ENCODE measurements at places on chromosomes 12 and 14.

DNA sequence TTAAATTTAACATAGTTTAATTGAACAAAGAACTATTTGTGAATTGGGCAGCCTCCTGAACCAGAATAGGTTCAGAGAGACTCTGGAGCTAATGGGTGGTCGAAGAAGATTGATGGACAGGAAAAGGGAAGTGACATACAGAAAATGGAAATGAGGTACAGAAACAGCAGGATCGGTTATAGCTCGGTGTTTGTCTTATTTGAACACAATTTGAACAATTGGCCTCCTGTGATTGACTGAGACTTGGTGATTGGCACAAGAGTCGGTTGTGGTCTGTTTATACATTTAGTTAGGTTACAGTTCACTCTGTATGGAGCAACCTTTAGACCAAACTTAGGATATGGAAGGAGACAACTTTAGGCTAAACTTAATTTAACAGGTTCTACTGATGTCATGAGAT, 18.4 kb upstream of the CFL2 start:
- no peak for DNase-seq

DNA sequence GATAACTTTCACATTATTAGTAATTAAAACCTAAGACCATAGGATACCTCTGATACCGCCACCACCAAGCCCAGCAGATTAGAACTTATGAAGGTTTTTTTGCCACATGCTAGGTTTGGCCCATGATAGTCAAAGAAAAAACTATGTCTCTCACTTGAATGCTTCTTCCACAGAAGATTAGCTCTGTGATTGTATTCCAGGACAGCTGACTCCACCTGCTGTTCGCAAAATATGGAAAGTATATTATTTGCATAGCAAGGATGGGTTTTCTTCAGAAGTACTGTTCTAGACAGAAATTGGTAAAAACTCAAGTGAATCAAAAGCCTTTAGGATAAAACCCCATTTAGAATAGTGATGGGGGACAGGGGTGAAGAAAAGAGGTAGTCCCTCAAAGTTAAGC, 42.2 kb downstream of the PPFIBP1 start:
- DNase-seq, result no peak

DNA sequence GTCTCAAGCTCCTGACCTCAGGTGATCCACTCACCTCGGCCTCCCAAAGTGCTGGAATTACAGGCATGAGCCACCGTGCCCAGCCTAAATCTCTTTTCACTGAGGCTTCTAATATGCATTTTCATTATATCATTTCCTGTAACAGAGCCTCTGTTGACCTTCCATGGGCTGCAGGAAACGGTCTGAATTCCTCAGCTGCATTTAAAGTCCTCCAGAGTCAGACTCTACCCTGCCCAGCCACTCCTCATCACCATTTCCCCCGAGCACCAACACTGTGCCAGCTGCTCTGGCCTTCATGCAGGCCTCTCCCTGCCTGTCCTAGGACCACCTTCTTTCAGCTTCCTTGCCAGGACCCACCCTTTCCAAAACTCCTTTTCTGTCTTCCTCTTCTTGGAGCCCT, 9.8 kb upstream of the NFKBIA start:
- DNase-seq, result no peak

GRCh38 chr12:70196811-70197281, 46.4 kb upstream of the CNOT2 start:
- DNase-seq, result no peak

DNA sequence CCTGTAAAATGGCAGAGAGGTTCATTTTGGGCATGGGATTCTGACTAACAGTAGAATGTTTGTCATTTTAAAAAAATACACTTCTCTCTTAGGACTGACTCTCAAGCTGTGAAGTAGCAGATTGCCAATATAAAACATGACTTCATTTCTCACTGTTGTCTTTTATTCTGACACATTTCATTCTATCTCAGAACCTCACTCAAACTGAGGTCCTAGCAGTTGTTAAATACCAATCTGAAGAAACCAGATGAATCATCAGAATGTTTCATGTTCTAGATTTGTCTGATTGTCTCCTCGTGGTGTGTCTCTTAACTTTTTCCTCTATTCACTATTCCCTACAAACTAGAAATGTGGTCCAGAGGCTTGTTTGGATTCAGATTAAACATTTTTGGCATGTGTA, 276.5 kb upstream of the NPAS3 start:
- no peak for DNase-seq

- DNase-seq, result no peak
These were observed 40.5 kb upstream of the KCNA5 start for GRCh38 chr12:5003025-5003666.

DNA sequence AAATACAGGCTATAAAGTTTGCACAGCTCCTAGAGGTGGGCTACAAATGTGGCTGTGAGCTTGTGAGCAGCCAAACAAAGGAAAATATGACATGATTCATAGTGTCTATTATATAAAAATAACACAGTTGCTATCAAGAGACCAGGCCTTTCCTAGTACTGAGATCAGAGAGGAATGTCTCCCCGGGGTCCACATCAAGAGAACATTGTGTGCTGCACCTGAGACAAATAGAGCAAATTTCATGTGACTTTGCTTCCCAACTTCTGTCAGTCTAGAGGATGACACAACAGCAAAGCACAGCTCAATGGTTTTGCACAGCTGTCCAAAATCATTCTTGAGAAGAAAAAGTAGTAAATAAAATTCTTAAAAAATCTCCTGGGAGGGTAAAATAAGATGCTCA, 297.5 kb upstream of the PRKD1 start:
- no peak for DNase-seq

GRCh38 chr12:100539202-100539601, 34.3 kb upstream of the GAS2L3 start:
- no peak for DNase-seq

DNA sequence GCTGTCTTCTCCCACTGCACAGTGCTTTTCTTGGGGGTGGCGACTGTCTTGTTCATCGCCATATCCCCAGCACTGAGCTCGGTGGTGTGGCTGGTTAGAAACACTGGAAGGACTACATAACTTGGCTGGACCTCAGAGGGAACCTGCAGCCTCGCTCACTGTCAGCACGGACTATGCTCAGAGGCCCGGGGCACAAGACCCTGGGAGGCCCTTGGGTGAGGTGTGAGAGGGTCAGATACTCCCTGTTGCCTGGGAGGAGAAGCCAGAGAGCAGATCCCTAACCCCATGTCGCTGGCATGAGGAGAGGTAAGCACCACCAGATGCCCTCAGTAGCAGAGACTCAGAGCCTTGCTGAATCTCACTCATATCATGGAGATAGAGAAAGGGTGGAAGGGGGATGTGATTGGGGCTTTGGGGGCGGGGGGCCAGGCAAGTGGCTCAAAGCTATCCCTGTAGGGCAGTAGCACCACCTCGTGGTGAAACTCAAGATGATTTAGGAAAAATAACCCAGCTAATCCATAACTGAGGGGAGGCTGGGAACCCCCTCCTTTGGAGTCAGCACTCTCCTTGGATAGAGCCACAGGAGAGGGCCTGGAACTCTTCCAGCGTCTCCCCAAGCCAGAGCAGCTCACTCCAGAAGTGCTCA, 18.7 kb upstream of the HDAC7 start:
- DNase-seq, result no peak

GRCh38 chr12:41289501-41289900, 101.4 kb downstream of the PDZRN4 start:
- no peak for DNase-seq

DNA sequence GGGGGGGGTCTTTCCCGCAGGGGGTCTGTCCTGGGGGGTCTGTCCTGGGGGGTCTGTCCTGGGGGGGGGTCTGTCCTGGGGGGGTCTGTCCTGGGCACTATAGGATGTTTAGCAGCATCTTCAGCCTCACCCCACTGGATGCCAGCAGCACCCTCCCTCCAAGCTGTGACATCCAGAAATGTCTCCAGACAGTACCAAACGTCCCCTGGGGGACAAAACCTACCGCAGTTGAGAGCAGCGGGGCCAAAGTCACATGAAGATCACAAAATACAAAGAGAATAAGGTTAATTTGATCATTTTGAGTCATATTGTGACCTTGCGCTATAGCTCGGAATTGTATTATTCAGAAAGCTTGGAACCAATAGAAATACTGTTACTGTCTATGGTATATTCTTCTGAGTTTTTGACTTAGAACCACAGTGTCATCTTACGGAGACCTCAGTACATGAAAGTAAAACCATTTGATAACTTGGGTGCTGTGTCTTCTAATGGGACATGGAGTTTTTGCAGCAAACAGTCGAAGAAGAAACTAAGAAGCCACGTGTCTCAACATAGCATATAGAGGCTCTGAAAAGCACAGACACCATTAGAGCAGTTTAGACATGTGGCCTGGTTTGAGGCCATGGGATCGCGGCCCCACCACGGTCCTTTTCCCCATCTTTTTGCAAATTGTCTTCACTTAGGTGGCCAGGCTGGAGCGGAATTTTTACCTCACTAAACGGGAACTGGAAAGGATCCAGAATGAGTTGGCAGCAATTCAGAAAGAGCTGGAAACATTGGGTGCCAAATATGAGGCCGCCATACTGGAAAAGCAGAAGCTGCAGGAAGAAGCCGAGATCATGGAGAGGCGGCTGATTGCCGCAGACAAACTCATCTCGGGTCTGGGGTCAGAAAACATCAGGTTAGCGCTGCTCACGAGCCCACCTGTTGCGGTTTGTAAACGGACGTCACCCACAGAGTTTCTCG, 59.9 kb downstream of the CCDC92 start:
- no peak for DNase-seq

DNA sequence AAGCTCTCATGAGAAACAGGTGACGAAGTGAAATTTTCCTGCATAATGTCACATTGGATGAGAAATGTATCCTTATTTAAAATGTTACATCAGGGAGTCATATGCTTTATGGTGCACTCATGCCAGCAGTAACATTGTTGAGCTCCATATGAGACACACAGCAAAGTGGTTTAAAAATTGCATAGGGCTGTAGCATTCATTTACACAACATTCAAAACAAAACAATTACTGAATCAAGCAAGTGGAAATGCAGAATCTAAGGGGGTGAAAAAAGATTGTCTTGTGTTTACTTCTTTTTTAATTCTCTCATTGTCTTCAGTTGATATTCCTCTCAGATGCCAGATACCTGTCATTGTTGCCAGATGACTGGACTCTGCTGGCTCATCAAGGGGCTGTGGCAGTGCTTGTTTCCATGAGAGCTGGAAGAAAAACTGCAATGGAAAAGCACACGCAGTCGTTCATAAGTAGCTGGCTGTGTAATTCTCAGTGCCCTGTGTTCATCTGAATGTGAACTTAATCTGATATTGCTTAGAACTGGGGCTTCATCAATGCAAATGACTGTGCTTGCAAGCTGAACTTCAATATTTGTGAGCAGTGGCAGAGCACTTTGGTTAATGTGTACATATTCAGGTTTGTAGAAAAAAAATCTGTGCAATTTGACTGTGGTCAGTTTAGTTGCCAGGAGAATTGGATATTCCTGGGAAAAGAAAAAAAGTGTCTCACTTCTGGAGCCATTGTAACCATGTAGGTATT, 305.6 kb downstream of the RAD51B start:
- no peak for DNase-seq

DNA sequence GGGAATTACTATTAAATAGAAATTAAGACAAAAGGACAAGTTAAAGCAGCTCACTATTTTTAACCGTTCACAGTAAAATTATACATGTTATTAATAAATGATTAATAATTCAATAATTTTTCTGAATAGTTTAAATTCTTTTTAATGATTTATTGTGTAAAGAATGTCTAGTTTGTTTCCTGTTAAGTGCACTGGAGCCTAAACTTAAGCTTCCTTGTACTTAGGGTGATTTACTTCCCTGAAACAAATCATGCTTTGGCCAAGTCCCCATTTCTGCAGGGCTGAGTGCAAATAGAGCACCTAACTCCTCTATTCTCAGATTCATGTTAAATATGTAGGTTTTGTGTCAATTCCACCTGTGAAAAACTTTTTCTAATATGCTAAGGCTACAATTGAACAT, 188.9 kb upstream of the PDZRN4 start:
- no peak for DNase-seq

DNA sequence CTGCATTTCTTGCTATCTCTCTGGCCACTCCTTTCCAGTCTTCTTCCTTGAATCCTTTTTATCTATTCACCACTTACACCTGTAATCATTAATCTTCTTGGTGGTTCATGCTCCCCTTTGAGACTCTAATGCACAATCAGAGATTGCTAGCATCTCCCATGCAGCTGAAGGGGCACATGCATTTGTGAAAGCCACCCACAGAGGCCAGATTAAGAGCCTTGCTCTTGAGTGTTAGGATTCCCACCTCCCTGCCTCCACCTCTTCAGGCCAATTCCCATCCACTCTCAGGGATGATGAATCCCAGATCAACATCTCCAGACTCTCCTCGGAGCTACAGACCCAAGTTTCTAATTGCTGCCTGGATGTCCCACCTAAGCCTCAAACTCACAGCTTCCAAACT, 19.4 kb upstream of the KRT18 start:
- DNase-seq, result no peak

- DNase-seq, result no peak
These were observed 7.5 kb upstream of the NID2 start for GRCh38 chr14:52076334-52076733.

DNA sequence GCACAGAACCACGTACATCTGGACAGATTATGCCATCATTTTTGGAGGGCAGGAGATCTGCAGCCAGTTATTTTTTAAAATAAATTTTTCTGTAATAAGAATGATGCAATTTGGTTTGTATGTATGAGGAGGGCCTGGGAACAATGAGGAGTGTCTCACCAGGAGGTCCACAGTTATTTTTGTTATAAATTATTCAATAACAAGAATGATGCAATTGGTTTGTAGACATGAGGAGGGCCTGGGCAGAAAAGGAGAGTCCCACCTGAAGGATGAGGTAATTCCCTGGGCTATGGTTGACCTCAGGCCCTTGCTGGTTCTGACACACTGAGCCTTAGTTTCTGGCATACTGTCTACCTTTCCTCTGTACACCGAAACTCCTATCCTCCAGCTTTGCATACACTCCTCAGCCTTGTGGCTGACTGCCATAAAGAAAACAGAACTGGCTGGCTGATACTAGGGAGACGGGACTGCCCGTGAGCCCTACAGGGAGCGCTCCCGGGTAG, 9.0 kb upstream of the DCD start:
- no peak for DNase-seq

DNA sequence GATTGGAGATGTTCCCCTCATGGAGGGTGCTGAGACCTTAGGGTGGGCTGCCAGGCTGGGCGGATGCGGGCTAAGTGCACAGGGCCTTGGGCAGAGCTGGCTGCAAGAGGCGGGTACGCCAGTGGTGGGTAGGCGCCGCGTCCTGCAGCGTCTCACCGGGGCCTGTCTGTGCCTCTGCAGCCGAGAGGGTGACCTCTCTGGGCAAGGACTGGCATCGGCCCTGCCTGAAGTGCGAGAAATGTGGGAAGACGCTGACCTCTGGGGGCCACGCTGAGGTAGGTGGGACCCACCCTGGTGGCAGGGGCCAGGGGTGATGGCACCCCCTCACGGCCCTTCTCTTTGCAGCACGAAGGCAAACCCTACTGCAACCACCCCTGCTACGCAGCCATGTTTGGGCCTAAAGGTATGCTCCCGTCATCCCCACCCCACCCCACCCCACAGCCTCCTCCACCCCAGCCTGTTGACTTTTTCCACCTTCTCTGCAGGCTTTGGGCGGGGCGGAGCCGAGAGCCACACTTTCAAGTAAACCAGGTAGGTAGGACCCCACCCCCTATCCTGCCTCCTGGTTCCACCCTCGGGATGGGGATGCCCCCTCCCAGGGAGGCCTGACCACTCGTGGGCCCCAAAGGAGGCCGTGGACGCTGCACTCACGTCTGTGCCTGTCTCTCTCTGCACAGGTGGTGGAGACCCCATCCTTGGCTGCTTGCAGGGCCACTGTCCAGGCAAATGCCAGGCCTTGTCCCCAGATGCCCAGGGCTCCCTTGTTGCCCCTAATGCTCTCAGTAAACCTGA, 1.5 kb downstream of the CRIP1 start:
- DNase-seq, result no peak
